ENCODE measurements at places on chromosomes 11 and 22.

GRCh38 chr22:46582281-46582933 is 37.8 kb upstream of the GRAMD4 start:
- DNase-seq = no peak

- no peak for DNase-seq
These were observed 88.0 kb upstream of the SYT13 start for GRCh38 chr11:45374130-45374529.

DNA sequence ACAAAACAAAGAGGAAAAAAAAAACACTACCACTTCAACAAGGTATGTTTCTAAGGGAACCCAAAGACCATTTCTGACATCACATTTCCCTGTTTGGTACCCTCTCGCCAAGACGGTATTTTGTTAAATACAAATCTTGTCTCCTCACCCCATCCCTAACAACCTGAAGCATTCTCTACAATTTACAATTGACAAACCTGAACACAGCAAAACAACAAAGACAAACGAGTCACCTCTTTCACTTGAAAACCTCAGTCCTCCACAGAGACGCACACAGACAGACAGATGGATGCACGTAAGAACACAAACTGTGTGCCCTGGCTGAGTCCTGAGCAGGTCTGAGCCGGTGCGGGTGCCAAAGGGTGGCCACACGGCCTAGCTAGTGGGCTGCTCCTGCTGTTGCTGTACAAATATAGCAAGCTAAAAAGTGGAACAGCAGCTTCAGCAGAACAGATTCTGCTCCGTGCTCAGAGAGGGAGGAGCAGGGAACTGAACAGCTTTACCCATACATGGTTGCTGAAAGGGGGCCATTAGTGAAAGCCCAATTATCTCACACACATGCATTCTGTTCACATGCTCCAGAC is 28.5 kb downstream of the CELF1 start:
- no peak for DNase-seq

DNA sequence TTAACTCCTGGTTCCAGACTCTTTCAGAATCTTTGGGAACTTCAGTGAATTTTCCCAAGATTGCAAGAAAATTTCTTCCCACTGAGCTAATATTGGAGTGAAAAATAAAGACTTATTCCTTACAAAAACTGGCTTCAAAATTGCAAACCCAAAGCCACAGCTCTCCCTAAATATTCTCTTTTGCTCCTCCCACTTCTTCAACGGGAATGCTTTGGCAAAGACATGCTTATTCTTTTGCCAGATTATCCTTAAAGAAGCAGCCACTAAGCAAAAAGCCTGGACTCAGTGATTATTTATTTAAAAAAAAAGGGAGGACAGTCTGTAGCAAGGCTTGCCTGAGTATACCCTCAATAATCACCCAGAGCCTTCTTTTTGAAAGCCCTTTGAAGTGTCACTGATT is 902.4 kb upstream of the CCDC90B start:
- no peak for DNase-seq

- DNase-seq = no peak
These were observed 90.7 kb downstream of the C11orf87 start for GRCh38 chr11:109512680-109513079.

GRCh38 chr11:11476499-11476898 is 123.4 kb upstream of the CSNK2A3 start:
- no peak for DNase-seq

- DNase-seq = no peak
These were observed 117.8 kb downstream of the CCDC81 start for GRCh38 chr11:86492370-86493010.

All from NT2/D1 (cell line).